Stimulated activated CD4-positive, alpha-beta T cell treated with anti-CD3 and anti-CD28 coated beads, TNF-alpha, amount 100 ng/mL, for 48 hours (primary cell): ENCODE measurements at places on chromosomes 11 and 22.

GRCh38 chr22:42410708-42411107 lies 21.5 kb downstream of the NFAM1 start:
- DNase-seq = no peak

DNA sequence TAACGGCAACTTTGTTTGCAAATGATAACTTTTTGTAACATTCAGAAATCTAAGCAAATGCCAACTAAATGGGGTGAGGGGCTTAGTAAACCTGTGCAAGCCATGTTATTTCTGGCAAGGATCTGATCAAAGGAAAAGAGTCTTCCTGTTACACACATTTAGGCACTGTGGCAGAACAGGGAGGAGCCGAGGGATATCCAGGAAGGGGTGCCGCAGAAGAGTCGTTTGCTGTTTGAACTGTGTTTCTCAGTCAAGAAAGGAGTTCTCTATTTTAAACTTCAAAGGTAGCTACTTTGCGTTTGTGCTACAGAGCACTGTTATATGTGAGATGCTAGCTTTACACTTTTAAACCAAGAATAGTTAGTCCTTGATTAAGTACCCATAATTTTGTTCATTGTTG lies 175.5 kb downstream of the ETS1 start:
- no peak for DNase-seq

- no peak for DNase-seq
Measured at GRCh38 chr11:13280092-13280722, 2.6 kb downstream of the BMAL1 start.

DNA sequence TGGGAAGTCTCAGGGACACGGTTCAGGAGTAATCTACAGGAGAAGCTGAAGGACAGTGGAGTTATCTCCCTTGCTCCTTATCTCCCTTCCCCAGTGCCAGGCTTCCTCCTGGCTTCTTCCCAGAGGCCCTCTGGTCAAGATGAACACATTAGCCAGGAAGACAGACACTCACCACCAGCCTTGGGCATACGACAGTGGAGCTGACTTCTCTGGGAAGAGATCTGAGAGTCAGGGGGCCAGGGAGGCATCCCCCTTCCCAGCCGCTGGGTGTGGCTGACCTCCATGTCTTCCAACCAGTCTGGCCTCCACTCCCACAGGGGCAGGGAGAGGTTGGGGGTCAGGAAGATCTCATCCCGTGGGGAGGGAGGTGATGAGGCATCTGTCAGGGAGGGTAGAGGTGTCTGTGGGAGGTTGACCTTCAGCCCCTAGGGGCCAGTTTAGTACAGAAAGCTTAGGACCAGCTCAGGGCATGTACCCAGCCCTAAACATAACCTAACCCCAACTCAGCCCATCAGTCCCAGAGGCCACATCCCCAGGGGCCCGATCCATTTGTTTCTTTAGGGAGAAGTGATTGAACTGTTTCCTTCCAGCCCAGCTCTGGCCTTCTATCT lies 12.7 kb downstream of the ROBO4 start:
- no peak for DNase-seq

- DNase-seq = no peak
Measured at GRCh38 chr11:72808331-72808798, 5.8 kb upstream of the ATG16L2 start.

GRCh38 chr22:36015811-36016529 lies 12.7 kb downstream of the RBFOX2 start:
- DNase-seq = no peak

DNA sequence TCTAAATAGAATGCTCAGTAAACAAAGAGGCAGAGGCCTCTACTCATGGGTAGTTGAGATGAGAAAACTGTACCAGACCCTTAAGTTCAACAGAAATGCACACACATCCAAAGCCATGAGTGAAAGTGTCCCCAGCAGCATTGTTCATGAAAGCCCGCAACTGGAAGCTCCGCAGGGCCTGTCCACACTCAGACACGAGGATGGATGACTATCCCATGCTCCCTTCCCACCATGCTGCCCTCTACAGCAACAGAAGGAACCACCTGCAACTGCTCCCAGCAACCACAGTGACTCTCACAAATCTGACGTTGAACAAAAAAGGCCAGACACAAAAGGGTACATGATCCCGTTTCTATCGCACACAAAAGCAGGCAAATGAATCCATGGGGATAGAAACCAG lies 76.9 kb upstream of the ANO1 start:
- DNase-seq = no peak

DNA sequence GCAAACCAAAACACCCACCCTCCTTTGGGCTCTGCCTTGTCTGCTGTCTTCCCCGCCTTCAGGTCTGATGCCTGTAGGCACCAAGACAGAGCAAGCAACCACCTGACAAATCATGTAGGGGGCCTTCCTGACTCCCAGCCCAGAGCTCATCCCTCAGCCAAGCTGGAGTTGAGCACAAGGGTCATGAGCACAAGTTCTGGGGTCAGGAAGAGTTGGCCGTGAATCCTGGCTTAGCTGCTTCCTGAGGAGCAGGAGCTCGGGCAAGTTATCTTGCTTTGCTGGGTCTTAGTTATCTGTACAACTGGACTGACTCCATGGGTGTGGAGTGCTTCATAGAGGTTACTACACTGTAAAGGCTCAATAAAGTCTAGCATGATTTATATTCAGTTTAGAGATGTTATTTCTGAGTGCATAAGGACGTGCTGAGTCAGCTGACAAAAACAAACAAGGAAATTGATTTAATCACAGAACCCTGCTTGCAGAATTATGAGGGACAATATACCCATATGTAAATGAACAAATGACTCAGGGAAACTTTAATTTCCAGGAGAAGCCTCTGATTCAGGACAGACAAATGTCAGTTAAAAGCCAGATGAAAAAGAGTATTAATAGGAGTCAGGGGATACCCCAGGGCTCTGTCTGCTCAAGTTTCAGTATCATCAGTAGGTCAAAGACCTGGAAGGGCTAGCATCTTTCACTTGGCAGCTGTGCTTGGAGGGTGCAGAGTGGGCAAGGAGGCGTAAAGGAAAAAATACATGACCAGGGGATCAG lies 15.0 kb upstream of the APOA1 start:
- DNase-seq = no peak

- no peak for DNase-seq
Measured at GRCh38 chr11:94184846-94185245, 56.2 kb downstream of the PANX1 start.

- no peak for DNase-seq
Measured at GRCh38 chr22:37426706-37427134, 559 bp downstream of the ELFN2 start.

GRCh38 chr11:103805688-103806009 lies 230.8 kb upstream of the DDI1 start:
- no peak for DNase-seq

GRCh38 chr11:127275774-127276173 lies 275.2 kb upstream of the KIRREL3 start:
- no peak for DNase-seq

DNA sequence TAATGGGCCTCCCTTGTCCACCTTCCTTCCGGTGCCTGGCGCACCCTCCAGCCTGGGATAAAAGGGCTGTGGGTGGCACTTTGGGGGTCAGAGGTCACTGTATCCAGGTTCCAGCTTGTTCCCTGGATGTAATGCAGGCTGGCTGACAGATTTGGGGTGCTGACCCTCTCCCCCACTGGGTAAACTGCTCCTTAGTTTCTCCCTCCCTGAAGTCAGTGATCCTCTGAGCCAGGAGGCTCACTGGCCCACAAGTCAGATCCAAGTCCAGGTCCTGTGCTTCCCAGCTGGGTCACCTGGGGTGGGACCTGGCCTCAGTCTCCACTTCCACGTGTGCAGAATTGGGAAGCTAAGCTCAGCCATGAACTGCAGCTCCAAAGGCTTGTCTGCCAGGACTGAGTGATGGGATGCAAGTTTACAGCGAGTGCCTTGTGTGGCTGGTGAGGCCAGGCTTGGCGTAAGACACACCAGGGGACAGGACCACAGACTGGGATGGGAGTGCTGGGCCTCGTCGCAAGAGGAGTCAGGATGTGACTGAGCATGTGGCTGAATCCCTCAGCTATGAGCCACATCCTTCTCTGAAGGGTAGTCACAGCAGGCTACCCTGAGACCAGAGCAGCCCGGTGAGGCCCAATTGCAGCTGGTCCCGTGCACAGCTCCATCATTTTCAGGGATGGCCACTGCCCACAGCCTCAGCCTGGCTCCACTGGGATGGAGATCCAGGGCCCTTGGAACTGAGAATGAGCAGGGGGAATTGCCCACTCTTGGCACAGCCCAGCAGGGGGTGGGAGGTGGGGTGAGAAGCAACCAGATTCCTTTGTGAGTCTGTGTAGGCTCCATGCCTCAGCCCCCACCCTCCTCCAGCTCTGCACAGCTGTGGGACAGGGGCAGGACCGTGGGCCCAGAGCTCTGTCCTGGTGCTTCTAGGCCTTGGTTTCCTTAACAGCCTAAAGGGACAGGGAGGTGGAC lies 7.2 kb downstream of the SHISA8 start:
- no peak for DNase-seq

GRCh38 chr22:20223421-20224255 lies 44.5 kb downstream of the RTN4R start:
- DNase-seq = no peak

- no peak for DNase-seq
Measured at GRCh38 chr11:44329472-44330230, 19.7 kb upstream of the ALX4 start.

DNA sequence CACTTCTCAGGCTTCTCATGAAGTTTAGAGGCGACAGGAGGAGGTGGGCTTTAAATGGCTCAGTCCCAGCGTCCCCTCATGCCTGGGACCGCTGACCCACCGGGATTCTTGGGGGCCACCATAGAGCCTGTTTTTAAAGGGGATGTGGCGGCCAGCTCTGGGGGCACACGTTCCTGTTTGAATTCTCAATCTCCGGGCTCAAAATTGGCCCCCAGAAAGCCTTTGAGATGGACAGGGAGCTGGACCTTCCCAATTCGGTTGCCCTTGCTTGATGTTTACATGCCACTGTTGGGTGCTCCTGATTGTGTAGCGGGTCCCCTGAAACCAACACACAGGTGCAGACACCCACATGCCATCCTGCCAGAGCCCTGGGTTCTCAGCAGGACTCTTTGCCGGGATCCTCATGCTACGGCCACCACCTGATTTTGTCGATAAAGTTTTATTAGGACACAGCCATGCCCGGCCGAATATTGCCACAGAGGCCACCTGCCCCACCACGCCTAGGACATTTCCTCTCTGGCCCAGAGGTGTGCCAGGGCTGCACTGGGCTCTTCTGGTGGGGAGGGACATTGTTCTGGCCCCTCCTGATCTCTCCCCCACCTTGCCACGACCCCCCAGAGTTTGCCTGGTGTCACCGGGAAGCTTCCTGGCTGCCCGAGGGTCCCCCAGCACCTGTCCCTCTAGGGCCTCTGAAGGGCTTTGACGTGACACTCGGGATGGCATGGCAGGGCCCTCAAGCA lies 71.6 kb downstream of the KCNQ1 start:
- DNase-seq = no peak

DNA sequence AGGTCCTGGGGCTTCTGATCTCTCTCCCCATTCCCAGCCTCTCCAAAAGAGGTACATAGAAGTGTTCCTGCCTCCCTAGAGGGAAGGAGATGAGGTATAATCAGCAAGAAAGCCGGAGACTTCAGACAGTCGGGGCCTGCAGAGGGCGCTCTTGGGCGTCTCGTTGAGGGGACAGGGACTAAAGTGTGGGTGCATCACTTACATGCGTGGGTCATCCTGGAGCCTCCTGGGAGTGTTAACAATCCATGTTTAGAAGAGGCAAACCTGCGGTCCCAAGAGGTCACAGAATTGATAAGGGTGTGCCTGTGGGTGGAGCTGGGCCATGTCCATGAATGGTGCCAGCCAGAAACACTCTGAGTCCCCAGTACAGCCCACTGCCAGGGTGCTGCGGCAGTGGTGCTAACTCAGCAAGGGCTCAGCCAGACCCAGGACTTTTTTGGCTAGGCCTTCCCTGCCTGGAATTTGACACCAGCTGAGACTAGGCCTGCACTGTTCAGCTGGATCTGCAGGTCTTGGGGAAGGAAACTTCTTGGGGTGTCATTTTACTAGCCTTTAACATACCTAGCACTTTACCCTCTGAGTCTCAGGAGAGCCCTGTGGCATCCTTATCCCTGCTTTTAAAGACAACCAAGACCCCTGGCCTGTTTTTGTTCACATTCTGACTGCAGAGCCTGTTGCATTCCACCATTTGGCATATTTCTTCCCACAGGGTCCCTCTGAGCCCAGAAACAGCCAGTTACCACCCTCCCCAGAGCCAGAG lies 5.5 kb downstream of the YDJC start:
- DNase-seq = no peak

- peak; percentile 42 for DNase-seq
Measured at GRCh38 chr11:117815262-117815803, 9.2 kb downstream of the FXYD2 start.

- DNase-seq = no peak
Measured at GRCh38 chr11:15839061-15839460, 517.3 kb downstream of the SOX6 start.

DNA sequence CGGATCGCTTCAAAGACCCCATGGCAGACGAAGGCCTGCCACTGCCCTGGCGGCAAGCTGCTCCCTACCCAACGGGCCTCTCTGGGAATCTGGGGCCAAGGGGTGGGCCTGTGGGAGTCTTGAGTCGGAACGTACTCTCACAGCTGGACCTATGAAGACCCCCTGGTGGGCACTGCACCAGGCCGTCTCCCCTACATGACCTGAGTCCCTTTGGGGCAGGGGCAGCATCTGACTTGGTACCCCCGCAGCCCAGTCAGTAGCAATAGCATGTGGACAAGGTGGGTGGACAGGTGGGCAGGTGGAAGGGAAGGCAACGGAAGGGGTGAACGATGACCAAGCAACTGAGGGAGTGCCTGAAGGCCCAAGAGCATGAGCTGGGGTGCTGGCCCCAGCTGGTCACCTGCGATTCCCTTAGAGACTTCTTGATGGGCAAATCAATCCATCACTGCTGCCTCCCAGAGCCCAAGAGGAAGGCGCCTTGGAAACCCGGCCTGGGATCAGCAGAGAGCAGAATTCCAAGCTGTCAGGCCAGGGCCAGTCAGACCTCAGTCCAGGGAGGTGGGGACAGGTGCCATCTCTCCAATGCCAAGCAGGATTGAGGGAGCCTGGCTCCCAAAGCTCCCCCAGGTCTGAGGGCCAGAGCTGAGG lies 35.3 kb downstream of the ARAP1 start:
- no peak for DNase-seq

DNA sequence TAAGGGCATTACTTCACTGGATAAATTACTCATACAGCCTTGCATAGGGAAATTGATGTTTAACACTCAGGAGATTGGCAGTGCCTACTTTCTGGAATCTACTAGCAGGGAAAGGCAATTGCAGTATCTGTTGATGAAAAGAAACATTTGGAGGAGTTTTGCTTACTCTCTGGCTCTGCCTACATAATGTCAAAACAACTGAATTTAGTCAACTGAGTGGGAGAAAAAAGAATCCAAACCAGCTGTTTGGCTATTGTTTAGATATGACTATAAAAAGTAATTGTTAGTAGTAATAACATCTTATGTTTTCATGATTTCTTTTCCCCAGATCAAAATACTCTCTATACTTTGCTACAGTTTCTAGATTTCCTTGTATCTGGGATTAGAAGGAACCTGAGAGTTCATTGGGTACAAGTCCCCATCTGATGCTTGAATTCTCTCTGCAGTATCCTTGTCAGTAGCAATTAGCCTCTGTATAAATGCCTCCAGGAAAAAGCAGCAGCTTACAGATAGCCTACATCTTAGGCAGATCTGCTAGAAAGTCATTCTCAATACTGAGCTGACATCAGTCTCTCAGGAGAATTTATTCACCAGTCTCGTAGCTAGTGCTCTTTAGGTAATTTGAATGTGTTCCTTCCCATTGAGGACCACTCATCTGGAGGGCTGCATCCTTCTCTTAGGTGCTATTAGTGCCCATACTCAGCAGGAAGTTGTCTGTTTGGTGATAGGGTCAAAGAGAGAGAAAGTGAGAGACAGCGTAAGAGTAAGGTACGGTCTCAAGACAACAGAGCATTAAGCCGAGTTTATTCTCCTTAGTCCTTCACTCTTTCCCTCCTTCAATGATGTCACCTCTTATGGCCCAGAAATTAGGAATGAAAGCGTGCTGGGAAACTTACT lies 185.9 kb upstream of the CCDC90B start:
- no peak for DNase-seq
